ENCODE measurements at places on chromosomes 7 and 10.
A peak's percentile ranks its signal among the peaks of the same experiment; 100 is the strongest.

DNA sequence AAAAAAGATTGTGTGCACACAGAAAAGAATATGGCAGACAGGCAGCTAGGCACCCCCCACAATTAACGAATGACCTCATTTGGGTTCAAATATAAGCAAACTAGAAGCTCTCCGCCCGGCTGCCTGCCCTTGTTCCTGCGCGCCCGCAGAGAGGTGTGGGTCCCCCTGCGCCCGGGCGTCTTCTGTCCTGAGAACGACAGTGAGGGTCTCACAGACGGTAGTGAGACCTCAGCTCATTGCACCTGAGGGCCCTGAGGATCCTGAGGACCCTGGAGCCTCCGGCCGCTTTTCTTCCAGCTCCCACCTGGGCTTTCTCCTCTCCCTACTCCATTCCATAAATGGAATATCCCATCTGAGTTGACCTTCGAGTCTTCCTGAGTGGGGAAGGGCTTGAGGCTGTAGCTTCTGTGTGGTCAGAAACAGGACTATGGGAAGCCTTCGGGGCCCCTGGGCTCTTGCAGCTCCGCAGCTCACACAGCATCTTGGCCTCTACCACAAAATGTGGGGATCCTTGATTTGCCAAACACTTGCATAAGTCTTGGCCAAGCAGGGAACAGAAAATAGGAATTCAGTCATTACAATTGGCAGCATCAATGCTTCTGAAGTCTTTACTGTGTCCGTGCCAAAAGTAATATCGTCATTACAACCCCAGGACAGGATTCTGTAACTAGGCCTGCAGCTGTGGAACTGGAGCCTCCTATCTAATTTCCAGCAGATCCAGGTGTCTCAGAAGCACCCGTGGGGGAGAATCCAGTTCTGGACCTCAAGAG lies 43.8 kb downstream of the JAKMIP3 start:
- DNase-seq, result no peak

DNA sequence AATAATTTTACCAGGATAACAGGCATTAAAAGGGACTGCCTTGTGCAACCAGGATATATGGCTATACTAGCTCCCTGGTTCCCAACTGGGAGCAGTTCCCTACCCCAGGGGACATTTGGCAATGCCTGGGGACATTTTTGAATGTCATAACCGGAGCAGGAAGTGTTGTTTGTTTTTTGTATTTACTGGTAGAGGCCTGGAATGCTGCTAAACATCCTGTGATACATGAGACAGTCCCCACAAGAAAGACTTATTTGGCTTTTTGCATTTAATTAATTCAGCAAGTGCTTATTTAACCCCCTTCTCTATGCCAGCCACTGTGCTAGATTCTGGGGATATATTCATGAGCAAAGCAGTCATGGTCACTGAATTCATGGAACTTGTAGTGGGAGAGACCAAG lies 181.2 kb downstream of the BBS9 start:
- no peak for DNase-seq

GRCh38 chr10:15775513-15775912 lies 55.8 kb upstream of the ITGA8 start:
- DNase-seq, result no peak

- DNase-seq, result no peak
Observed at GRCh38 chr10:29470355-29470705, 164.4 kb downstream of the SVIL start.

GRCh38 chr10:31484431-31485135 lies 165.6 kb downstream of the ZEB1 start:
- no peak for DNase-seq

- no peak for DNase-seq
Observed at GRCh38 chr7:42189535-42189934, 47.5 kb downstream of the GLI3 start.

DNA sequence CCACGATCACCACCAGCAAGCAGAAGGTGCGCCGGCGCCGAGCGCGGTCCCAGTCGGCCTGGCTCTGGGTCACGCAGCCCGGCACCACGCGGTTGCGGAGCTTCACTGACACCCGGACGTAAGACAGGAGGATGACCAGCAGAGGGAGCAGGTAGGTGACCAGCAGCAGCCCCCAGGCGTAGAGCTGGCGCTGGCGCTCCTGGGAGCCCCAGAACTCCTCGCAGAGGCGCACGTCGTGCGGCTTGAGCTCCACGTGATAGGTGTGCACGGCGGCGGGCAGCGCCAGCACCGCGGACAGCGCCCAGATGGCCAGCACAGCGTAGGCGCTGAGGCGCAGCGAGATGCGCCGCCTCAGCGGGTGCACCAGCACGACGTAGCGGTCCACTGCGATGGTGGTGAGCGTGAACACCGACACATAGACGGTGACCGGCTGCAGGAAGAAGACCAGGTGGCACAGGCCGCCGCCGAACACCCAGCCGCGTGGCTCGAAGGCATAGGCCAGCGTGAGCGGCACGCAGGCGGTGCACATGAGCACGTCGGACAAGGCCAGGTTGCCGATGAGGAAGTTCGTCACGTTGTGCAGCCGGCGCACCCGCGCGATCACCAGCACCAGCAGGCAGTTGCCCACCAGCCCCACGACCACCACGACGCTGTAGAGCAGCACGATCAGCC lies 920 bp downstream of the PRLHR start:
- DNase-seq, result peak; percentile 42

GRCh38 chr10:11144626-11145494 lies 127.2 kb downstream of the CELF2 start:
- DNase-seq, result no peak

GRCh38 chr10:71547876-71548846 lies 151.4 kb downstream of the CDH23 start:
- no peak for DNase-seq

GRCh38 chr10:115988380-115988779 lies 284.6 kb downstream of the GFRA1 start:
- DNase-seq, result no peak
